H54 (cell line): ENCODE measurements at places on chromosomes 7 and 10.

DNA sequence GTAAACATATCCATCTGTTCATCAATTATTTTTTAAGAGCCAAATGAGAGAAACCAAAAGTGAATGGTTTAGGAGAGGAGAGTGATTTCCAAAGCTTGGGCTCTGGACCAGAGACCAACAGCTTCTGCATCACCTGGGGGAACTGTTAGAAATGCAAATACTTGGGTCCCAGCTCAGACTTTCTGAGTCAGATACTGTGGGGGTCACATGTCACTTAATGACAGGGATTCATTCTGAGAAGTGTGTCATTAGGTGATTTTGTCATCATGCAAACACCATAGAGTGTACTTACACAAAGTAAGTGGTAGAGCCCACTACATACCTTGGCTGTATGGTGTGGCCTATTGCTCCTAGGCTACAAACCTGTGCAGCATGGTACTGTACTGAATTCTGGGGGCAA, 128.5 kb upstream of the PRR15 start:
- no peak for DNase-seq

DNA sequence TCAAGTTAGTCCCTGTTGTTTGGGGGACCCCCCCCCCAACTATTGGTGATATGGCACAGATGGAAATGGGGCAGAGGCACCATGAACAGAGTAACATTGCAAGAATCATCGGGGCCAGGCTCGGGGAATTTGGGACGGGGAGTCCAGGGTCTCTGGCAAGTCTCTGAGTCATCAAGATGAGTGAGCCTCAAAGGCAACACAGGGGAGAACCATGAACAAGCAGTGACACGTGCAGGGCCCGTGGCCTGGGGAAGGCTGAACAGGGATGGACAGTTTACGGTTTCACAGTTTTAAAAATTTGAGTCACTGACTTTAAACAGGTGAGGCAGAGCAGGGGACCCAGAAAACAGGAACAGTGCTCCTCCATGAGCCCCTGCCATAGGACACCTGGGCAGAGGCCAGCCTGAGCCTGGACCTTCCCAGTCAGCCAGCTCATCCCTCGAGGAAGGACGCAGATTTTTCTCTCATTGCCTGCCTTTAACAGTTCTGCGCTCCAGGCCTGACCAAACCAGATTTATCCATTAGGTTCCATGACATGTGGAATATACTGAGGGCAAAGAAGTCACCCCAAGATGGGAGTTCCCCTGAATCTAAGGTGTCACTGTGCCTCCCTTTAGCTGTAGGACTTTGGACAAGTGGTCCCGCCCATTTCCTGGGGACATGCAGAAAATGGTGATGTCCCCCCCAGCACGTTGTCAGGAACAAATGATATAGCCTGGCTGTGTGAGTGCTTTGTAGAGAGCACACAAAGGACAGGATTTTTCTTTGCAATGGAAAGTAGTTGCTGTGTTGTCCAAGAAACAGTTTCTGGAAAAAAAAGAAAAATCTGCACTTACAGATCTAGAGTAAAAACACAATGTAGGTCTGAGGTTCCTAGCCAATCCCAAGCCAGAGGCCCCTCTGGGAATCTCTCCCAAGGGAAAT, 23.8 kb downstream of the CHST15 start:
- DNase-seq = no peak

- no peak for DNase-seq
Observed at GRCh38 chr10:87669752-87670151, 10.1 kb downstream of the PAPSS2 start.

DNA sequence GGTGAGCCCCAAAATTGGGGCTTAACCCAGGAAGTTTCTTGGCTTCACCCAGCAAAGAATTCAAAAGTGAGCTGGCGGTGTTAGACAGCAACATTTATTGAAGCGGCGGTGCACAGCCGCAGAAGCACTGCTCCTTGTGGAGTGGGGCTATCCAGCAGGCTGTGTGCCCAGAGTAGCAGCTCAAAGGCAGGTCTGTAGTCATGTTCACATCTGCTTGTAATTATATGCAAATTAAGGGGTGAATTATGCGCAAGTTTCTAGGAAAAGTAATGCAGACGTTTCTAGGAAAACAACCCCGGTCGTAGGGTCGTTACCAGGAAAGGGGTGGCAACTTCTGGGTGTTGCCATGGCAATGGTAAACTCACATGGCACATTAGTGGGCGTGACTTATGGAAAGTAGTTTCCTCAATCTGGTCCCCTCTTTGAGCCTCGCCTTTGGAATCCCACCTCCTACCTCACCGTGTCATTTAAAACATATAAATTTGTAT, 13.7 kb upstream of the KBTBD2 start:
- DNase-seq = peak; percentile 59

- peak; percentile 43 for DNase-seq
Observed at GRCh38 chr10:93813507-93814465, 56.0 kb downstream of the LGI1 start.

DNA sequence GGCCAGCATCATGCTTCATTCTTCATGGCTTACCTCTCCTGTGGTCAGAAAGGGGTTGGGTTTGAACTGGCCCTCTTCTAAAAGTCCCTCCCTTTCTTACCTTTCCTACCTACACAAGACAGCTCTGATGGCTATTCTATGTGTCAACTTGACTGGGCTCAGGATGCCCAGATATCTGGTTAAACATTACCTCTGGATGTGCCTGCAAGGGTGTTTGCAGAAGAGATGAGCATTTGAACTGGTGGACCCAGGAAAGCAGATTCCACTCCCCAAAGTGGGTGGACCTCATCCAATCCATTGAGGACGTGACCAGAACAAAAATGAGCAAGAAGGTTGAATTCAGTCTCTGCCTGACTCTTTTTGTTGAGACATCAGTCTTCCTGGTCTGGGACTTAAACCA, 79.0 kb upstream of the TCF7L2 start:
- DNase-seq = no peak
